ENCODE measurements at places on chromosomes 11 and 22.

DNA sequence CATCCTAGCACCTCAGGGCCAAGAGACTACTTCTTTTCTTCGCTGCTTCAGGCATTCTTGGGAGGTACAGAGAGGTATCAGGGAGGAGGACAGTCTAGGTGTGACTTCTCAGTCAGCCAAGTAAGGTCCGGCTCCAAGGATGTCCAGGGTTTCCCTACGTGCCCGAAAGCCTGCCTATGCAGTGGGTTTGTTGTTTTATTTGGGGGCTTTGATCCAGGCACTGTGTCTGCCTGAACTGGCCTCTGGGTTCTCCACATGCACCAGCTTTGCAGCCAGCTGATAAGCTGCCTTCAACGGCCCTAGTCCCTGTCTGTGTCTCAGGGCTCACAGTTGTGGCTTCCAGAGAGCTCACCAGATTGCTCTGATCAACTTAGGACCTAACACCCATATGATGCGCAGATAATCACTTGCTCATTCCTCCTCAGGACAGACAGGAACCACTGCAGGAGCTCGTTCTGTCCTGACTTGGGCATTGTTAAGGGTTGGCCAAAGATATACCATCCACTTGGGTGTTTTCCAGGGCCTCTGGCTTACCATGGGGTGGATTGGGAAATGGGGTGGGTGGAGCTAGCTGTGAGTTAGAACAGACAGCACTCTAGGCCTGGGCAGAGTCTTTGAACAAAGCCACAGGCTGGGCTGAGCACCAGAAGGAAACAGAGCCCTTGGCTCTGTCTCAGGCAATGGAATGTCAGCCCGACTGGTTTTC is 45.5 kb upstream of the CRYBB3 start:
- DNase-seq, result no peak

GRCh38 chr22:47266329-47266728 is 503.9 kb downstream of the TBC1D22A start:
- DNase-seq, result no peak

GRCh38 chr11:19453651-19454257 is 213.0 kb upstream of the E2F8 start:
- DNase-seq, result no peak

GRCh38 chr11:132231656-132232347 is 861.4 kb downstream of the NTM start:
- no peak for DNase-seq

GRCh38 chr11:16814410-16815046 is 76.1 kb downstream of the C11orf58 start:
- no peak for DNase-seq

- DNase-seq, result no peak
These were observed 49.5 kb downstream of the ZNF280B start for GRCh38 chr22:22458896-22459588.

- no peak for DNase-seq
These were observed 5.5 kb downstream of the FGF19 start for GRCh38 chr11:69698362-69698761.

GRCh38 chr11:1139441-1140083 is 18.2 kb upstream of the MUC5AC start:
- no peak for DNase-seq

DNA sequence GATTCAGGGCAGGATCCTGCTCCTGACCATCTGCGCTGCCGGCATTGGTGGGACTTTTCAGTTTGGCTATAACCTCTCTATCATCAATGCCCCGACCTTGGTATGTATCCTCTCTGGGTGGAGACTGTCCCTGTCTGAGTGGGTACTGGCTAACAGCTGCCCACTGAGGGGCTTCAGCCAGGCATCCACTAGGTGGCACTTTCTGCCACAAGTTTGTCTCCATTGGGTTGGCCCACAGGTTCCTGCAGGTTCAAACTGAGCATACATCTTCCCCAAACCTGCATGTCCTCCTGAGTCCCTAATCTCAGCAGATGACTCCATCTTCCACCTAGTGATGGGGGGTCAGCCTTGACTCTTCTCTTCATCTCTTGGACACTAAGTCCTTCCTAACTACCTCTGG is 4.4 kb downstream of the SLC2A11 start:
- DNase-seq, result peak; percentile 33

DNA sequence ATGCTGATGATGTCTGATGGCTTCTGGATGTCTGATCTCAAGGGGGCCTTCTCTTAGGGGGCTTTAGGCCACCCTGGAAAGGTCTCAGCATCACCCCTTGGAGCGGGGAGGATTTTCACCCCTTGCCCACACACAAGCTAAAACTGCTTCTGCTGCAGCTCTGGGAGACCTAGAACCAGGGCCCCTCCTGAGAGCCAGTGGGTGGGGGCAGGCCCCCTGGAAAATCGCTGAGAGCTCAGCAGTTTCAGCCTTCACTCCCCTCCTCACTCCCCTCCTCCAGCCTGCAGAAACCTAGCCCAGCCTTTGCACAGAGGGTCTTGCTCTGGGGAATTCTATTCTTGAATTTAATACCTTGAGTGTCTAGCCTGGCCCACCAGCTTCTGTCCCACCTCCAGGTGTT is 17.2 kb downstream of the CD6 start:
- no peak for DNase-seq

DNA sequence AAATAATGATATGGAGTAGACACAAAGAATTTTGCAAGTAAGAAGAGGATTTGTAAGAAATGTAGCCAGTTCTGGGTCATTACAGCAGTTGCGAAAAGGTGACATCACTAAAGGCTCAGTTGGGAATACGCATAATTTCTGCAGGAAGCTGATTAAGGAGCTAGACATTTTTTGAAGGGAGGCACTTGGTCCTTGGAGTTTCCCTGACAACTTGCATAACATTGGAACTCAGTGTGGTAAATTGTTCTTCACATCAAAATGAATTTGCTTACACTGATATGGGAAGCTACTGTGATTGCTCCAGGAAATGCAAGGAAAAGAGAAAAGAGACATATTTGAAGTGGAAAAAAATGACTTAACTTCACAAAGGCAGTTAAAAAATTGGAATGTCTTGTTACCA is 626.1 kb downstream of the NELL1 start:
- no peak for DNase-seq

DNA sequence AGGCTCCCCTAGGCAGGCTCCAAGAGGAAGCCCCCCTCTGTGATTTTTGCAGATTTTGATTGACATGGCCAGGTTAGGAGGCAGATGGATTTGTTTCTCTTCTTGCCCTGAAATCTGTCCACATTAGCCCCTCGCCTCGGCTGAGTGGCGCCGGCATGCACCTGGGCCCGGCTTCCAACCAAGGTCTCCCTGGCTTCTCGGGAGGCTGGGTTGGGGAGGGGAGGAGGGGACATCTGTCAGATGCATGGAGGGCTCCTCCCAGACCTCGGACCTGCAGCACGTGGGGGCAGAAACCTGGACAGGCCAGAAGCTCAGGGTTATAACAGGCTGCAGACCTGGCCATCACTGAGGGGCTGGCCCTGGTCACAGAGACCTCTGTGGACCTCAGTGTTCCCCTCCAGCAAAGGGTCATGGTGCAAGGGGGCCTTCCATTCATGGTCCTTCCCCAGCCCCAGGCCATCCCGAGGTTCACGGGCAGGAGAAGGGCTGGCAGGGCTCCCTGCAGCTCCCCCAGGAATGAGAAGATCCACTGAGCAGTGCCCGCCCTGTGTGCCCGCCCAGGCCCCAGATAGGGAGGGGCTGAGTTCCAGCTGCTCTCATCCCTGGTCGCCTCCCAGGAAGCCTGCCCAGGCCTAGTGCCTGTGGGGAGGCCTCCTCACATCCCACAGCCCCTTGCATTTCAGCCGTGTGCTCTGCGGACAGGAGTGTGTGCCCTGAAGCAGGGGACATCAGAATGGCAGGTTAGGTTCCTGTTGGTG is 747.8 kb downstream of the BRD1 start:
- no peak for DNase-seq

- no peak for DNase-seq
These were observed 1.9 kb downstream of the TEAD1 start for GRCh38 chr11:12675951-12676711.

DNA sequence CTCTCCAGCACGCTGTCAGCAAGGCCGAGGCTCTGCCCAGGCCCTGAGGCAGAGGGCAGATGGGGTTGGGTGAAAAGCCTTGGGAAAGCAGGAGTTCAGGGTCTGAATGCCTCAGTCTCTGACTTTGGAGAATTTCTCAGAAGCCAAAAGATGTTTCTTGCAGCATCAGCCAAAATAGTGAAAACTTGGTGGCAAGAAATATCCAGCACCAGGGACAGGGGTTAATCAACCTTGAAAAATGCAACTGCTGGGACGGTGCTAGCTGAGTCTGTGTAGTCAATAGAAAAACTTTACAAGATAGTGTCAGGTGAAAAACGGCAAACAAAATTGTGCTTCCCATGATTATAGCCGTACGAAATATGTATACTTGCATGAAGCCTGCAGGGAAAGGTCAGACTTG is 1.4 kb upstream of the ABCC8 start:
- DNase-seq, result no peak

DNA sequence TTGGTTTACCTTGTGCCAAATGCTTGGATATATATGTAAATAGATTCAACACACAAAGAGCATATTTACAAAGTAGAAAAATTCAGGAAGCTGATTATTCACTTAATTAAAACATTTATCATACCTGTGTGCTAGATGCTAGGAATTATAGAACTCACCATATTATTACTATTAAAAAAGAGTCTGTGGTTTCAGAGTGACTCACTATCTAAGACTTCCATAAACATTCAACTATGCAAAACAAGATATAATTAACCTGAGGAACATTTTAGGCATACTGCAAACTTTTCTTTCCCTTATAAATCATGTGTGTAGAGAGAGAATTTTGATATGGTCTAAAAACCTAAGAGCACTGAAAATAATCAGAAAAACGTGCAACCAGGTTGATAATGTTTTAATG is 27.3 kb downstream of the CTSC start:
- DNase-seq, result no peak

DNA sequence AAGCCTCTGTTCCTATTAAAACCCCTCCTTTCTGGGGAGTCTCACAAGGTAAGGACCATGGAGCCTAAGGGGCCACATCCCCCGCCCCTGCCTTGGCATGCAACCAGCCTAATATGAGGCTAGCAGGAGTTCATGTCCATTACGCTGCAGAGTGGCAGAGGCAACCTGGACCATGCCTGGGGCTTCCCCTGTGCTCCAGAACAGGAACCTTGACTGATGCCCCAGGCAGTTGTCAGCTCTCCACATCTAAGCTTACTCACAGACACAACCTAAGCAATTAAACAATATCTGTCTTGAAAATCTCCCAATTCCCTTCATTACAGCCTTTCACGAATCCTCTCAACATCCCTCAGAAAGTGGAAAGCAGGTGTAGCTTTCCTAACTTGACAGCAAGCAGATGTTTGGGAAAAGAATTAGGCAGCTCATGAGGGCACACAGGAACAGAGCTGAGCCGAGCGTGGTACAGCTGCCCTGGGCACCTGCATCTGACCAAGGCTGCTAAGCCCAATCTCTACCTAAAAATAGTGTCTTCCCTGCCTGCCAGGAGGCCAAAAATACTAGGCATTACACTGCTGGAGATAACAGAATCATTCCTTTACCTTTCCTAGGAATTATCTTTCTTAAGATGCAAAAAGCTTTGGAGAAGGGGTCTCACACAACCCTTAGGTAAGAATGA is 20.8 kb downstream of the C11orf71 start:
- no peak for DNase-seq

GRCh38 chr11:133347988-133348387 is 184.3 kb downstream of the OPCML start:
- no peak for DNase-seq

DNA sequence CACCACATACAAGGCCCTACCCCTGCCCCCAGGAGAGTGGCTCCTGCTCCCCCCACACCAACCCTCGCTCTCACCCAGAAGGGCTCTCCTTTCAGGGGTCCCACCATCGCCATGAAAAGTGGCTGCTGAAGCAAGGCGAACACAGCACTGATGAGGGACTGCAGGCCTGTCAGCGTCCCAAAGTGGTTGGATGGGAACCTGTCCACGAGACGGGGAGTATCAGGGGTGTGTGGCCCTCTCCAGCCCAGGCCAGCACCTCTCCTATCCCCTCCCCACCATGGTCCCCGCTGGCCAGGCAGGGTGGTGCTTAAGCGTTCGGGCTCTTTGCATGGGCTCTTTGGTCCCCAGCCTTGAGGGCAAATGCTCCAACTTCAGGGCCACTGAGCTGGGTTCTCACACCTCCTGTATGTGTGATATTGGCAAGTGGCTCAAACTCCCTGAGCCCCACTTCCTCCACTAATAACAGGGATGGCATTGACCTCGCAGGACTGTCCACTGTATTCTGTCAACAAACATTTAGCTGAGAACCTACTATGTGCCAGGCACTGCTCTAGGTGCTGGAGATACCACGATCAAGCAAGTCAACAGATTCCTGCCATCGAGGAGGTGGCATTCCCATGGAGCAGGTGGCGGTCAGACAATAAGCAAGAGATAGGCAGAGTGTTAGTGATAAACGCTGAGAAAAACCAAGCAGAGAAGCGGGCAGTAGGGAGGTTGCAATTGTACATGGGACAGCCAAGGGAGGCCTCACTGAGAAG is 26.9 kb downstream of the RTN4RL2 start:
- DNase-seq, result no peak

DNA sequence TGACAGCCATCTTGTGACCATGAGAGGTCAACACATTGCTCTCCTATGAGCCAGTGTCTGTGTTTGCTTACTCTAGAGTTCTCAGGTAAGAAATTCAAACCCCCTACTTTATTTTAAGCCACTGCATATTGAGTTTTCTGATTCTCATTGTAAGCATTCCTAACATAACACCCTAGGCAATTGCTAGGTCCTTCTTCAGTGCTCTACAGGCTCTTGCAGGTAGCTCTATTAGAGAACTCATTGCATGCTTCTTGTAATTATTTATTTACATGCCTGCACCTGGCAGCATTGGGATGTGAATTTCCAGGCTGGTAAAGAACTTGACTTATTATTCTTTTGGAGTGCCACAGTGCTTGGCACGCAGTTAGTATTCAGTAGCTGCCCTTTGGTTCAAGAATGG is 288.8 kb upstream of the SYN3 start:
- no peak for DNase-seq

- DNase-seq, result no peak
These were observed 60.9 kb upstream of the PARVA start for GRCh38 chr11:12316432-12316831.

GRCh38 chr22:31897842-31898805 is 46.2 kb upstream of the YWHAH start:
- DNase-seq, result no peak
